ENCODE measurements at places on chromosomes 1 and 21. TPM values are rescaled to one million over a fixed set of nuclear protein-coding genes. Genes with fewer than 3 reads are reported as not detected.

KRTAP11-1 gene
- not detected for total RNA-seq

CFAP107 gene
- not detected for total RNA-seq

SH2D1B gene
- total RNA-seq, result 0.27 TPM

PRPF38A gene
- 61.4 TPM for total RNA-seq

PPP1R8 gene
- 31.8 TPM for total RNA-seq

DNA sequence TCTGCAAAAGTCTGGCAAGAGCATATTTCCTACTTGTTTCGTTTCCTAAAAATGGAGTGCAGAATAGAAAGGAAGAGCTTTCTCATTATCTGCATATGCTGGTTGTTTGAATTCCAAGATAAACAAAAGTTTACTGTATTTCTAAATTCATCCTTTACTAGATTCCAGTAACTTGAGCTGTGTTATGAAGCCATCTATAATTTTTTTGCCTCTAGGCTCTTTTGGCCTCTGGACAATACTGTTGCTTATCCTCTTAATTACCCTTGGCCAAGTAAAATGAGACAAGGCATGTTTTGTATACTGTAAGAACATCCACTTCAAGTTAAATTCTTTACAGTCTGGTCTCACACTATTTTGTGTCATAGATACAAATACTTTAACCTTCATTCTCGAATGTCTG is 45.6 kb upstream of the HFM1 start:
- no peak for DNase-seq

GRCh38 chr1:115296981-115297380 is 41.1 kb downstream of the NGF start:
- DNase-seq, result no peak

DNA sequence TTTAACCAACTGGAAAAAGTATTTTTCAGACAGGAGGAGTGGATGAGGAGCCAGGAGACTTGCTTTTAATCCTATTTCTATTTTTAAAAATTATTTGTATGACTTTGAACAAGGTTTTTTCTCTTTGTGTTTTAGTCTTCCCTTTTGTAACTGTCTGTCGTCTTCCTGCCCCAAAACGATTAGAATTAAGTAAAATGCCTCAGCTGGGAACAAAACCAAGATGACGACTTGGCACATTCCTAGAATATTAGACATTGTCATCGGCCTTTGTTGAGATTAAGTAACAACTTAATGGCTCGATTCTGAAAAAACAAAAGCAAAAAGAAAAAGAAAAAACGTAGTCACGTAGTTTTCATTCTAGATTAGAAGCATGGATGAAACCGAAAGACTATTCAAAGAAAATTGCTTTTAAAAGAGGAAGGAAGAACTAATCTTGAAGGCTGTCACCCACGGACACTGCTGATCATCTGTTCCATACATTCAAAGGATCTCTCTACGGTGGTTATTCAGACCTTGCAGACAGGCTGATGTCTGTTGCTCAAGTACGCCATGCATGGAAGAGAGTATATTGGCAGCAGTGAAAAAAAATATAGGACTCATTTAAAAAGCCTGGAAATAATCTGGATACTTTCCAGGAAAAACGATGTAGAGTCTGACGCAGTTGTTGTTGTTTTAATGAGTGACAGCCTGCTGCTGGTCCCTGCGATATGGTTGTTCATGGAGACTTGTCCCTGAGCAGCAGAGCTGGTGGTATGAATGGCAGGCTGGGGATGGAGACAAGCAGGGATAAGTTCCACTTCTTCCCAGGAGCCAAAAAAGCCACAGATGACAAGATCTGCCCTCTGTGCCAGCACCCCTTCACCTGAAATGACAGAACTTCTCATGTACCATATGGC is 16.8 kb downstream of the GNG4 start:
- no peak for DNase-seq

DNA sequence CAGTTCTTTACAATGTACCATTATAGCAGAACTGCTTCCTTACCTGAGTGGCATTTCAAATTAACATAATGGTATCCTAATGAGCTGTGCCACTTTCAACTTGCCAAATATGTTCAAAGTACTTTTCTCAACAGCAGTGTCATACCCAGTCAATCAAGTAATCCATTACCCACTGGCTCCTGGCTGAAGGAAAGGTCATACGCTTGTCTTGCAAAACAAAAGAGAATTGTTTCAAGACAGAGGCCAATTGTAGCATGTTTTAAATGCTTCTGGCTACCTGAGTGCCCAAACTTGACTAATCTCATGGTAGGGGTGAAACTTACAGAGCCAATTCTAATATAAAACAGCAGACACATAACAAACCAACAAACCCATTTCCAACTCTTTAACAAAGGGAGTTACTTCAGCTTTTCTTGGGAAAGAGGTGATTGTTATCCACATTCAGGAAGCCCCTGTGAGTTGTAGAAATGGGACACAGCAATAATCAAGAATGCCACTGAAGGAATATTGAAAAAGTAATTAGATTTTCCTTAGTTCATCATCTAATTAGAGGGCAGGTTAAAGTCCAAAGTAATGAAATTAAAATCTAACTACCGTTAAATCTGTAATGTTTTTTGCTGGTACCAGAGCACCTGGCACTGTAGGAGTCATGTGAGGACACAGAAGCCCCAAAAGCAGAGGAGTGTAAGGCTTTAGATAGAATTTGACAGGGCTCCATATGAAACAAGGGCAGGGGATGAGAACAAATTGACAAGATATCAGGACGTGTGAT is 241.9 kb downstream of the RWDD3 start:
- no peak for DNase-seq

DNA sequence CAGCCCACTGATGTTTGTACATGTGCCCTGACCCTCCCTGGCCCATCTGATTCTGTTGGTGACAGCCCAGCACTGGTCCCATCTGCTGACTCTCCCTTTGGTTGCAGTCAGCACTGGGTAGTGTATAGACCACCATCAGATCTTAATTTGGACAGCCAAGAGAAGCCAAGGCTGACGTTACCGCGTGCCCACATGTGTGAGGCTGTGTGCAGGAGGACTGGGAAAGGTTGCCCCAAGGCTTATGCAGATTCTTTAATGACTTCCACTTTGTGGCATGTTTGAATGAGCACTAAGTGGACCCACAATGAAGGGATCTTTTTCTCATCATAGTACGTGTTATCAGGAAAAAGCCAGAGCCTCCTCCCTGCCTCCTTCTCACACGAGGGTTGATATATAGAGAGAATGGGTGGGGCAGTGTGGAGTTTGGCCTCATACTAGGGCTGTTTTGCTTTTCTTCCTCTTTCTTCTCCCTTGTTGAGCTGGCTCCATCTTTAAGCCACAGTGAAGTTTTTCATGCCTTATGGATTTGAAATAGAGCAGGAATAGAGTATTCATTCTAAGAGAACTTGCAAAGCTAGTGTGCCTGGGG is 93.5 kb downstream of the NAV1 start:
- DNase-seq, result peak; percentile 68

- DNase-seq, result no peak
Observed at GRCh38 chr1:16249596-16250241, 12.7 kb upstream of the CPLANE2 start.

DNA sequence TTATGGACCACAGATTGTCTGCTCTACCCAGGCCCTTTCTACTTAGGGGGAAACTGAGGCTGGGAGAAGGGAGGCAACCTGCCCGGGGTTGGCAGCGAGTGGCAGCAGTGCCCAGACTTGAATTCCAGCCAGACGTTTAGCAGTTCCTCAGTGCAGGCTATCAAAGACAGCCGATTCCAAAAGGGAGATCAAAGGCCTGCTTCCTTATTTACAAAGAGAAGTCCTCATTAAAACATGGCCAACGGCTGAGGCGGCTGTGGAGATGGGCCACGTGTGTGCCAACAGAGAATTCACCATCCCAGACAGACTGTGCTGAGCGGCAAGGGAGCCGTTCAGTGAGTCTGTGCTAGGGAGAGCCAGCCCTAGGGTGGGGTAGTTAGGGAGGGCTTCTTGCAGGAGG is 27.7 kb downstream of the C1QB start:
- peak; percentile 80 for DNase-seq

DNA sequence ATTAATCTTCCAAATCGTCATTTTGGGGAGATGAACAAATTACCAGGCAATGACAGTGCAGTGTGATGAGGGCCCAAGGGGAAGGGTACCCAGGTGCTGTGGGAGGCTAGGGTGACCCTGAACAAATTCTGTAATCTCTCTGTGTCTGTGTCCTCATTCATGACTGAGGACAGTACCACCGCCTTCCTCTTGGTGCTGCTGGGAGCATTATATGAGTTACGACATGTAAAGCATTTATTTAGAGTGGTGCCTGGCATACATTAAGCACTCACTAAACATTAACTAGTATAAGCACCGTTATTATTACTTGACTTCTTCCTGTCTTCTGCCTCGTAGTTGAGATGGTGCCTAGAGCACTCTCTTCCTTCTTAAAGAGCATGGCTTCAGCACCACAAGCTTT is 468.2 kb upstream of the VAMP3 start:
- DNase-seq, result peak; percentile 7

- DNase-seq, result no peak
Observed at GRCh38 chr1:97680894-97681293, 239.9 kb downstream of the DPYD start.

DNA sequence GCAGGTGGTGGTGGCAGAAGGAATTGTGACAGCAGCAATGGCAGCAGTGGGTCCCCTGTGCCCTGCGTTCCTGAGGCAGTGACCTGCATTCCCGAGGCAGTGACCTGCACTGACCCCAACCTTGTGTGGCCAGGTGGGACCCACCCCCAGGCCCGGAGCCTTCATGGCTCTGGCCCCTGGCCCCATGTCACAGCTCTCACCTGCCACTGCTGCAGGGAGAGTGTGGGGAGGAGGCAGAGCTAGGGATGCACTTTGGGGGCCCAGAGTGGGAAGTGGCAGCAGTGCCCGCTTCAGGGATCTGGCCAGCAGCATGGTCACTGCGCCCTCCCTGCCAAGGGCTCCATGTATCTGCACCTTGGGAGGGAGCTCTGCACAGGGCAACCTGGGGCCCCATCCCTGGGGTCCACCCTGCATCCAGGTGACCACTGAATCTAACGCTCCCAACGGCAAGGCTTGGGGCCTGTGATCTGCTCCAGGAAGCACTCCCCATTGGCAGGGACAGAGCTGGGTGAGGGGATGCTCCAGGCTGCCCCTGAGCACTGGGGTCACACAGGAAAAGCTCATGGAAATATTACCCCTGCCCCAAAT is 618.6 kb downstream of the RWDD3 start:
- no peak for DNase-seq

DNA sequence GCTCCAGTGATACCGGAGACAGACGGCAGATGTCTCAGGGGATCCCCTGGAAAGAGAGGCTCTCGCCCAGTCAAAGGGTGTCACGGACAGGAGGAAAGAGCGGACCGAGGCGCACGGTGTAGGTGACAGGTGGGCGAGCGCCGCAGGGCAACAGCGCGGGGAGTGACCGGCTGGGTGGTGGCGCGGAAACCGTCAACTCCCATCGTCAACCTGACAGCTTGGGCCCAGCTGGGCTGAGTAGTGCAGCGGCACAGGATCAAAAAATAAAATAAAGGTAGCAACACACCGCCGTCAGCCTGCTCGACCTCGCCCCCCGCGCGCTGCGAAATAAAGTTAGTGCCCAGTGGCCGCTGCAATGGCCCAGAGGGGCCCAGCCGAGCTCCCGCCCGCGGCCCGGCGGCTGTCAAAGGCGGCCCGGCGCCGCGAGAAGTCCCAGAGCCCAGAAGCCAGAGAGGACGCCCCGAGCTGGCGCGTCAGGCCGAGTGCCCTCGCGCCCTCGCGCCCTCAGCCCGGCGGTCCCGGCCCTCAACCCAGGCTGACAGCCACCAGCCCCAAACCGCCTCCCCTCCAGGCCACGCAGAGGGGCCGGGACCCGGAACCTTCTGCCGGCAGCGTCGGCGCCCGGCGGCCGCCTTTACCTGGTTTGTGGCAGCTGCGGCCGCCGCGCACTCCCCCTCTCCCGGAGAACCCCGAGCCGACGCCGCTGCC is at the start of gene LYST:
TSS of gene LYST (minus strand) at position 702 of the 708 bp plus-strand sequence. CDS start 36,489 bp downstream, outside the sequence.
- DNase-seq, result peak; percentile 63
